Adrenal gland (tissue), 19 donors: ENCODE measurements at places on chromosomes 1 and 21.

DNA sequence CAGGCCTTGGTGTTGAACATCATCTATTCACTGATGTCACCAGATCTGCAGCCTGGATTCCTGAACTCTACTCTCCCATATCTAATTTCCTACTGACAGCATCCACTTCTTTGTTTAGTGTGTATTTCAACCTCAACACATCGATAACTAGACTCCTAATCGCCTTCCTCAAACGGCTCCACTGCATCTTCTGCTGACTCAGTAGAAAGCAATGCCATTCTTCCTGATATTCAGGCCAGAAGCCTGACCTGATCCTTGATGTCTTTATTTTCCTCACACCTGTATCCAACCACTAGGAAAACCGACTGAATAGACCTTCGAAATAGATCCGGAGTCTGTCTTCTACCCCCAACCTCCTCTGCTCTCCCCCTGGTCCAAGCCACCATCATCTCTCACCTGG lies 466.9 kb downstream of the PCP4 start:
- DNase-seq, result no peak

DNA sequence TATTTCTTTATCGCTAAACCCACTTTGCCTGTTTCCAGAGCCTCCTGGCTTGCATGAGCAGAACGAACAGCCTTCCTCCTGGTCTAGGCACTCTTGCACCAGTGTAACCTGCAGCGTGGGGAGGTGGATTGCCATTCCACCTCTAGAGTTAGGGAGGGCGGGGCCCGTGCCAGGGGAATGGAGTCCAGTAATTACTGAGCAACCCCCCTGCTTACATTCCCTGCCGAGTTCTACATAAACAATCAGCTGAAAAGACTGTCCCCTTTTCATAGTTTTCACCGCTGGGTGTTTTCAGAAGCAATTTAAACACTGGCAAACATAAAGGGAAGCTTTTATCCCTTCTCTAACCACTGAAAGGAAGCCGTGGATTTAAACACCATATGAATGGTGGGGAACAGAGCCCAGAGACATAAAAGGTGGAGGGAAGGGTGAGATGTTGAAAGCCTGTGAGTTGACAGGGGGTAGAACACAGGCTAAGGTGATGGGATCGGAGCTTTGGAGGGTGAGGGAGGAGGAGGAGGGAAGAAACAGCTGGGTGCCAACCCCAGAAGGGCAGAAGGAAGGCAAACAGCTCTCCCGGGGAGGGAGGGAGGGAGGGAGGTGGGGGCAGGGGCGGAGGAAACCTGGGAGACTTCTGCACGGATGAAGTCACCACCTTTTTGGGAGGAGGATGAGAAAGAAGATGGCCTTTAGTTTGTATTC lies 68.0 kb upstream of the WDR26 start:
- DNase-seq, result no peak

DNA sequence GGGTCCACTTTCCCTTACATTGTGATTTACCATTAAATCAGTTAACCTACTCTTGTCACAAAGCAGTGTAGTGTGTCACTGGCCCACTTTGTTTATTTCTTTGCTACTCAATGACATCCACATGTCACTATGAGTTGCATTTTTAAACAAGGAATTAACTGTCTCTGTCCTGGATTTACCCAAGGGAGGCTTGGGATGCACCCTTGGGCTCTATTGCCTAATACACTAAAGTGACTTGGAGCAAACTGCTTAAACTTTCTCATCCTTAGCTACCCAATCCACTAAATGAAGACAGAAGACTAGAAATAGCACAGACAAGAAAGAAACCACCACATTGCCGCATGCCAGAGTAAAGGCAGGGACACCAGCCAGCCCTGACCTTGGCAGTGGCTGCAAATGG lies 136.2 kb upstream of the TIAM1 start:
- DNase-seq, result no peak

DNA sequence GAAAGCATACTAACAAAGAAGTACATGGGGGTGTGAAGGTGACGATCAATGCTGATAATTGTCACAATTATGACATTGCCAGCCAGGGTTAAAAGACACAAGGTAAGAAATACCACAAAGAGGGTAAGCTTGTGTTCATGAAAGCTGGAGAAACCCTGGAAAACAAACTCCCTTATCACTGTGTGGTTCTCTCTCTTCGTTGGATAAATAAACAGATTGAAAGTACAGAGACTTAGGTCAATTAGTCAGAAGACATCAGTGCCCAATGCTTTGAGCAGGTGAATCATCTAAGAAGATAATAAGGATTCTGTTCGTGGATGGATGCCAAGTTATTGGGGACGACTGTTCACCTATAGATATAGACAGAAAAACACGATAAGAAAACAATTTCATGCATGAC lies 22.4 kb upstream of the FCER1A start:
- no peak for DNase-seq

DNA sequence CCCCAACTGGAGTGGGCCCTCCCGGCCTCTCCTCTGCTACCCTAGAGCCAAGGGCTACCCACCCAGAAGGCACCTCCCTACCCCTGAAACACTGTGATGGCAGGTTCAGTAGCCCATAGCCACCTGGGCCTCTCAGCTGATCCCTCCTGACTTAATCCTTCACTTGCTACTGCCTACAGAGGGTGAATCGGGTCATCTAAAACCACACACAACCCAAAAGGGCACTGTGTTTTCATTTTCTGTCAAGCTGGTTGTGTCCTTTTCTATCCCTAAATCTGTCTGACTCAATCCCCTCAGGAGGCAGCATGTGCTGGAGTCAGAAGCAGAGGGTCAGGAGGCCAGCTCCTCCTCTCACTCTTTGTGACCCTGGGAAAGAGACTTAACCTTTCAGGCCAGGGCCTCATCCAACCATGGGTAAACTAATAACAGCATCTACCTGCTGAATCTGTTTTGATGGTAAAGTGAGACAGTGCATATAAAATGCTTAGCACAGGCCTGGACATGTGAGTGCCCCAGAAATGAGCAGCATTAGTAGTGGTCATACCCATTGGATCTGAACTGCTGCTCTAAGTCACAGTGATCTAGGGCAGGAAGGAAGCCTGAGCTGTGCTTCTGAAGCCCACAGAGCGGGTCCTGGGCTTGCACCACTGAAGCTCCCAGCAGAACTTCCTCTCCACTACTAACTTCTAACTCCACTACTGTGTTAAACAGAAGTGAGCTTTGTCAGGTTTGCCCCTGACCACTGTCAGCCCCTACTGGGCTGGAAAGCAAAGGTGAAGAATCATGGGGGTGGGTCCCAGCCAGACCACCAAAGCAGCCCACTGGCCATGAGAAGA lies 11.0 kb downstream of the PMVK start:
- no peak for DNase-seq

DNA sequence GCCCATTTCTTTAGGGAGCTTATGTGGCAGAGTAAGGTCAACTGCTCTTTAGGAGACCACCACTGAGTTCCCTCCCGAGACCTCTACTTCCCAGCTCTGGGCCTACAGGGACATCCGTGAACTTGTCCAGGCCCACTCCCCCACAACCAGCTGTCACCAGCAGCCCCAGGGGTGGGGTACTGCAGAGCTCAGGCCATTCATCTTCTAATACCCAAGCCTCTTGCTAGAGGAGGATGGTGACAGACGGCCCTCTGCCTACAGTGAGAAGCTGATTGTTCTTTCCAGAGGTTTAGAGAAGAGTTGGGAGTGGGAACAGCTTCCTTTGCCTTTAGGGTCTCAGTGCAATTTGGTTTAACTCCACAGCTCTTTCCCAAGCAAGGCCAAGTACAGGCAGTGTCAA lies 33.2 kb upstream of the ARTN start:
- DNase-seq, result no peak

DNA sequence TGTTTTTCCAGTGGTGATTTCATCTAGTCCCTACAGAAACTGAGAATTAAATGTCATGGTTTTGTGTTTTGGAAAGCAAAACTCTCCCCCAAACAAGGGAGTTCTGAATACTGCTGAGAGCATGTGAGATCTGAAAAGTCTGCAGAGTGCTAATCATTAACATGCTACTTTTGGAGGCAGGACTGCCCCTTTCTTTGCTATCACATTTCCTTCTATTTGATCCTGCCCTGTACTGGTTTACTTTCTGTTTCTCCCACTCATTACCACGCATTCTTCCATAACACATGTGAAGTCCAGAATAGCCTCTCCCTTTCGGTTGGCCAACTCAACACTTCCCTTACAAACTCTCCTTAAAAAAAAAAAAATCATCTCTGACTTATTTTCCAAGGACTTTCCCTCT lies 63.6 kb downstream of the GADD45A start:
- no peak for DNase-seq

DNA sequence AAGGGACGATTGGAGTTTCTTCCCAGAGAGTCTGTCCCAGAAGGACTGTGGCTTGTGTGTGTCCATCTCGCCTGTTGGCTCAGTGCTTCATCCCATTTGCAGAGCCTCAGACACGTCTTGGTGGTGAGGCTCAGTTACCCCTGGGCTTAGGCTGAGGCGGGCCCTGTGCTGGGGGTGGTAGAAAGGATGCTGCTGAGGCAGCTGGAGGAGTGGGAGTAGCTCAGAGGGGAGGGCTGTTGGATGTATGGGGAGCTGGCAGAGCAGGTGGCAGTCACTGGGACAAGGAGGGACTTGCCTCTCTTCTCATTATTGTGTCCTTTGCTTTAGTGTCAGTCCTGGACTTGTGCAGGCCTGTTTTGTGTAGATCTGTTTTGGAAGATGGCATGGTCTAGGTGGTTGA lies 7.3 kb upstream of the MIIP start:
- no peak for DNase-seq

- DNase-seq, result no peak
Observed at GRCh38 chr1:58983633-58984245, 199.9 kb upstream of the JUN start.

- DNase-seq, result no peak
Observed at GRCh38 chr1:216210081-216210480, 213.2 kb downstream of the USH2A start.

- DNase-seq, result no peak
Observed at GRCh38 chr1:231527586-231528171, 790 bp upstream of the TSNAX start.

- peak; percentile 44 for DNase-seq
Observed at GRCh38 chr1:201649761-201650622, 111.1 kb downstream of the NAV1 start.

DNA sequence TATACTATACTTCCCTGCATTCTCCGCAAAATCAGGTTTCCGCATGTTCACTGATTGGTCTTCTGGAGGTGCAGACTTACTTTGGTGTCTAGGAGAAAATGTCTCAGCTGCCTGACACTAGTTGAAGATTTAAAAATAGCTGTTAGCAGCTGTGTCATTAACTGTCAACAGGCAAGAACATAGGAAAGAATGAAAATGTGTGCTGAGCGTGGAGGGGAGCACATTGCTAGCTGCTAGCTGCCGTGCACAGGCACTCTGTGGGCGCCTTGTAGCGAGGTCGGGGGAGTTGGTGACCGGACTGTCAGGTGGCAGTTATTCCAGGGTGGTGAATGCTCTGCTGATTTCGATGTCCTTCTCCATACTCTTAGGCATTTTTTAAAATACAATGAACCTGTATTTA lies 5.2 kb downstream of the FAAH start:
- no peak for DNase-seq

DNA sequence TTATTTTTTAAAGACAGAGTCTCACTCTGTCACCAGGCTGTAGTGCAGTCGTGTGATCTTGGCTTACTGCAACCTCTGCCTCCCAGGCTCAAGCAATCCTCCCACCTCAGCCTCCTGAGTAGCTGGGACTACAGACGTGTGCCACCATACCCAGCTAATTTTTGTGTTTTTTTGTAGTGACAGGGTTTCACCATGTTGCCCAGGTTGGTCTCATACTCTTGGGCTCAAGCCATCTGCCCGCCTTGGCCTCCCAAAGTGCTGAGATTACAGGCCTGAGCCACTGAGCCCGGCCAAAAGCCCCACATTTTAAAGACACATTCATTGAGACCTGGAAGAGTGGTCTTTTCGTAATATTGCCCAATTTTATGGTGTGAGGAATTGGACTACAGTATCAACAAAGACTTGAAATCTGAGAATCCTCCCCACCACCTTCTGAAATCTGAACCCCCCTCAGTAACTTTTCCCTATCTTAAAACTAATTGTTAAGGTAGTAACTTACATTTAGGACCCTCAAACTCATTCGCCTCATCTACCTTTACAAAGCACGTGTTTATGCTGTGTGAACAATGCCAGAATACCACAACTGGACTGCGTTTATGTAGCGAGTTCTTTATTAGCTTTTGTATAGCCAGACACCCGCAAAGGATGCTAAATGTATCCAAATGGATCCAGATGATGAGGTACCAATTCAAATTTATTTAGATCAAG lies 2.7 kb downstream of the ERRFI1 start:
- no peak for DNase-seq

GRCh38 chr1:150536836-150537731 lies 12.1 kb upstream of the ADAMTSL4 start:
- DNase-seq, result no peak

DNA sequence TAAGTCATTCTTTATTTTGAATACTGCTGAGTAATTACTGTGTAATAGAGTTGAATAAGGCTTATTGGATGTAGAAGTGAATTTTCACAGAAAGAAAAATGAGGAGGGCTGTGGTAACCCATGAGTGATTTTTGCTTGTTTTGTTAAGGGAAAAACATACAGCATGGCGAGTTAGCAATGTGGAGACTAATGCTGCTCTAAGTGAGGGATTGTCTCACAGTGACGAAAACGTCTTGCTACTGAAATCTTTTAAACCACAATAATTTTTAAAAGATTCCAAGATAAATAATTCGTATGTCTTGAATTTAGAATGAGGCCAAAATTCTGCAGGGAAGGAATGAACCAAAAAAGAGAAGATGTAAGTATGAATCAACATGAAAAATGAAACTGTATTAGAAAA lies 16.2 kb upstream of the PLA2G4A start:
- no peak for DNase-seq

- DNase-seq, result no peak
Observed at GRCh38 chr1:168689726-168690602, 39.0 kb downstream of the DPT start.

- DNase-seq, result no peak
Observed at GRCh38 chr1:226394462-226394861, 13.4 kb downstream of the PARP1 start.

GRCh38 chr1:24720152-24720551 lies 25.1 kb upstream of the CLIC4 start:
- peak; percentile 71 for DNase-seq

DNA sequence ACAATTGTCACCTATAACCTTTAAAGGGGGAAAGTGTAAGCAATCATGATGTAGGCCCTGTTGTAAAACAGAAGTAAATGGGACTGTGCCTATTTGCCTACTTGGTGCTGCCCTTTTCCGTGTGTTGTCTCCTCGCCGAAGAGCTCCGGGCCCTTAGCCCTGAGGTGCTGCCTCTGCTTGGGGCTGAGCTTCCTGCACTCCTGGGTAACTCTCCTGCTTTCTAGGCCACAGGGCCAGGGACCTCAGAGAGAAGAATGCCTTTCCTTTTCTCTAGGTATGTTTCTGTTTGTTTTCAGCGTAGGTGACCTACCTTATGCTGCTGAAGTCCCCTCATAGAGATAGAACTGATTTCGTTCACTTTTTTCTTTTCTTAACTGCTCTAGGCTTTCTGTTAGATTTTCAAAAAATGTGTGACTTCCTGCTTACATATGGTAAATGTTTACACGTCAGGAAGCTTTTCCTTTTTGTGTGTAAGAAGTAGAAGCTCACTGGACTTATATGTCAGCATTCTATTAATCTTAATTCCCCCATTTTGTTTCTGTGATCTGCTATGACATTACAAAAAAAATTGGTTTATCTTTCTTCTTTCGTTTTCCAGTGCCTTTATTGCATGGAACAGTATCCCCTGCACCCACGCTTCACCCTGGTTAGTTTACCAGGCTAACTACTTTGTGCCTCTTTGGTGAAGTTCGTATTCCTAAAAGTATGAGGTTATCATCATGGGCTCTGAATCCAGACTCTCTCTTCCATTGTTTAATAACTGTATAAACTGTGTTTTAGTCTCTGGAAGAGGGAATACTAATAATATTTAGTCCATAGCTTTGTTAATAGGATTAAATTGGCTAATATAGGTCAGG lies 61.7 kb downstream of the ITSN1 start:
- no peak for DNase-seq
